Peyer's patch (tissue), 4 donors: ENCODE measurements at places on chromosomes 12 and 14. TPM values are rescaled to one million over a fixed set of nuclear protein-coding genes. Genes with fewer than 3 reads are reported as not detected.
A peak's percentile ranks its signal among the peaks of the same experiment; 100 is the strongest.

GRCh38 chr12:108827941-108828340 is 29.4 kb downstream of the SSH1 start:
- DNase-seq = no peak

GRCh38 chr12:104682790-104683279 is 226.1 kb downstream of the CHST11 start:
- DNase-seq = peak; percentile 72

- no peak for DNase-seq
Observed at GRCh38 chr14:73599499-73599898, 7.8 kb downstream of the ACOT4 start.

ZDHHC22 gene
- not detected for total RNA-seq

DNA sequence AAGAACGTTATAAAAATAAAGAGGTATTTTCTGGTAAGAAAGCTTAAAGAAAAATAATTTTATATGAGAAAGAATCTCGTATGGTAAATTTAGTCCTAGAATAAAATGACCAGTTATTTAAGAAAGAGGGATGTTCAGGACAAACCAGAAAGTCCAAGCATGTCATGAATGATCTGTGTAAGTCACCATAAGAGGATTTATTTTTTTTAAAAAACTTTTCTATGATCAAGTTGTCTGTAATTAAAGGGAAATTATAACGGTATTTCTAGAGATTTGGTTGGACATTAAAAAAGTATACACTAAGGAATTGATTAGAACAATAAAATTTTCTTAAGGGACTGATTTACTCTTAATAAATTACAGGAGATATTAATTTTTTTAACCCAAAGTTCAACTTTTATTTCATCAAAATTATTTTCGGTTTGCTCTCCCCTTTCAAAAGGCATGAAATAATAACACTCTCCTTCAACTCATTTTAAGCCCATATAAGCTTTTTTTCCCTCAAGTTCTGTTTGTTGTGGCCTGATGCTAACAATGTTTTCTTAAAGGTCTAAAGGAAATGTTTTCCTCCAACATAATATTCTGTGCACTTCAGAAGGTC is 49.9 kb upstream of the CPSF6 start:
- DNase-seq = no peak

MIPOL1 gene
- total RNA-seq = 20.9 TPM

CLEC12A gene
- total RNA-seq = not detected

DNA sequence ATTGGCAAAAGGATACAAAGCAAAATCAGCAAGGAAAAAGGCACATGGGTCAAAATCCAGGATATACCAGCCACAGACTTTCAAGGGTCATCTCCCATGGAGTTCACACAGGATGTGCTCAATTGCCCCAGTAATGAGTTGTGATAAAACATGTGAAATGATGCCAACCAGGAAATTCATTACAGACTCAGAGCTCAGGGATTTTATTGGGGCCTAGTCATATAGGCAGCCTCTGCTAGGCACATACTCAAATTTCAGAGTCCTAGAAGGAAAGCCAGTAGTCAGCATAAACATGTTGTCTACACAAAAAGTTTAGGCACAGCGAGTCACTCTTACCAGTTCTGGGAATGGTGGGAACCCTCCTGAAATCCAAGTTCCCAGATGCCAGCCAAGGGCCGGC is 64.4 kb upstream of the OSBPL8 start:
- no peak for DNase-seq

KRT8 gene
- total RNA-seq = 1,046 TPM

GRCh38 chr12:2076196-2076570 is 23.4 kb downstream of the CACNA1C start:
- DNase-seq = no peak

CMA1 gene
- not detected for total RNA-seq
